ENCODE measurements at places on chromosomes 5 and 9.

DNA sequence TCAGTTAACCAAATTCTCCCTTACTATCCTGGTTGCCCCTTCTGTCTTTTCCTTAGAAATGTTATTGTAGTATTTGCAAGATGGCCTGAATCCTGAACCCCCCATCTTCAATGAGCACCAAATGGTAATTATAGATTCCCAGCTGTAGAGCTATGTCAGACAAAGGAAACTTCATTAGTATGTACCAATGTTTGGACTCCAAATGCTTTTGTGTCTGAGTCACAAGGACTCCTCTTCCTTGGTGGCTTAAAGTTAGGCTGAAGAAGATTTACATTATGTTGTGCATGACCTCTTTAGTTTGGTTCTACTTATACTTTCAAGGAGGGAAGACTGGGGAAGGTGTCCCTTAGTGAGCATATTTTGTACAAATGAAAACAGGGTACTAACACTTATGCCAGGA lies 105.9 kb upstream of the CDKN2B start:
- DNase-seq: no peak

GRCh38 chr5:59116231-59116865 lies 533.5 kb downstream of the RAB3C start:
- DNase-seq: no peak

GRCh38 chr5:113293068-113293974 lies 141.5 kb downstream of the TSSK1B start:
- DNase-seq: peak; percentile 24

GRCh38 chr9:95124582-95125367 lies 192.7 kb downstream of the FANCC start:
- no peak for DNase-seq

DNA sequence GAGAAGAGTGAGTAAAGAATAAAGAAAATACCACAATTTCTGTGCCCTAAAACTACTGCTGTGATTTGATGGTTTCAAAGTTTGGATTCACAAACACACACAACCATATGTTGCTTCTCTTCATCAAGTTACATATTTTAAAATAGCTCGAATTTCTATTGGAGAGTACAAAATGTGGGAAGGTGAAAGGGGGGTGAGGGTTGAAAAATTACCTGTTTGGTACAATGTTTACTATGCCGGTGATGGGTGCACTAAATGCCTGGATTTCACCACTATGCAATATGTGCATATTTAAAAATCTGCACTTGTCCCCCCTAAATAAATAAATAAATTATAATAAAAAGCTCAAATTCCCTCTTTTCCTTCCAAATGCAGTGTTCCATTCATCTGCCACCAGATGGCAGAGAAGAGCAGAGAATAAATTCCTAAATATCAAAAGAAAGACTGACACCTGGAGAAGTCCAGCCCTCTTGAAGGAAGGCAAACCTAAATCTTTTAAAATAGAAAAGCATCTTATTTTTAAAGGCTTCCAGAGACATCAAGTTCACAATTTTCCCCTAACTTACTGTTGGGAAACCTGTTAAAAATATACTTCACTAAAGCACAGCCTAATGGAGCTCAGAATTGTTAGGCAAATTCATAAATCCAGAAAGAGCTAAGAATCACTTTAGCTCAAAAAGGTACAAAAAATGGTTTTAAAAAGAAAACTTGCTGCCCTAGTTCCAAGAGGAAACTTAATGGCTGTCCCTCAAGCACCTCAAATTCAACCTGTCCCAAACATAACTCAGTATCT lies 24.8 kb upstream of the HNRNPA0 start:
- no peak for DNase-seq

GRCh38 chr5:178392931-178393394 lies 160.4 kb upstream of the PHYKPL start:
- no peak for DNase-seq

GRCh38 chr5:30100148-30100713 lies 1093.3 kb upstream of the CDH6 start:
- DNase-seq: no peak

DNA sequence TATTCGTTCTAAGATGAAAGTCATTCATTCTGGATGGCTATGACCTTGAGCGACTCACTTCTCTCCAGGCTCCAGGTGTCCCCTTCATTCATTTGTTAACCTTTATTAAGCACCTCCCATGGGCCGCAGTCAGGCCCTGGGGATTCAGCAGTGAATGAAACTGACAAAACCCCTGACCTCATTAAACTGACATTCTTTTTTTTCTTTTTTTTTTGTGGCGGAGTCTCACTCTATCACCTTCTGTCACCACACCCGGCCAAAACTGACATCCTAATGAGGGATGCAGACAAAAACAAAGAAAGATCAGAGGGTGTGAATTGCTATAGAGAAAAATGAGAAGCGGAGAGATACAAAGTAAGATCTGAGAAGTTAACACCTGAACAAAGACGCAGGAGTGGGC lies 16.5 kb upstream of the ODF2 start:
- DNase-seq: no peak

GRCh38 chr9:22643541-22643940 lies 196.9 kb downstream of the DMRTA1 start:
- no peak for DNase-seq

GRCh38 chr5:944992-945685 lies 52.5 kb downstream of the TRIP13 start:
- DNase-seq: no peak

DNA sequence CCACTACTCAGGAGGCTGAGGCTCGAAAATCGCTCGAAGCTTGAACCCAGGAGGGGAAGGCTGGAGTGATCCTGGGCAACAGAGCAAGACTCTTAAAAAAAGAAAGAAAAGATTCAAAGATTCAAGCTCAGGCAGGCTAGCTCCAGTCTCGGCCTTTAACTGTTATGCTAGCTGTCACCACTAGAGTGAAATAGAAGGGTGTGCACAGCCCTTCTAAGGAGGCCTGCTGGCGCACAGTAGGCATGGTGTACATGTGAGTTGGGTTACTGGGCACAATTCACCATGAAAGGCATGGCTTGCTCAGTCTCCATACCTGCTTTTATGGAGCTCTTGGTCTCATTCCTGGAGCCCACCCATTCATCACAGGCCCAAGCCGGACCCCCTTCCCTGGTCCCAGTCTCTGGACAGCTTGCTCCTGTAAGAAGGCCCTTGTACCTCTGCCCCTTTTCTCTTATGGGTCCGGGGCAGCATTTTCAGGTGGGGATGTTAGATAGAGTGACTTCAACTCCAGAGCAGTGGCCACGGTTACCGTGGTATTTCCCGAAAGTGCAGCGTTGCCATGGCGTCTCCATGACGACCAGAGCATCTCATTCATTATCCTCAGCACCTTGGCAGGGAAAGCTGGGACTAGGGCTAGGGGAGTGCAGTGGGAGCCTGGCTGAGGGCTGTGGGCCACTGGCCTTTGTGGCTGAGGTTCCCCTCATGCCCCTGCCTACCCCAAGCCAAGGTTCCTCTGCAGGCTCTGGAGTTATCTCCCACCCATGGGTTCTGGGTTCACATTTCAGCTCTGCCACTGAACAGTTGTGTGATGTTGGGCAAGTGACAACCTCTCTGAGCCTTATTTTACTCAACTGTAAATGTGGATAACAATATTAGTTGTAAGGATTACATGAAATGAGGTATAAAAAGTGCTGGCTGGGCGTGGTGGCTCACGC lies 5.7 kb downstream of the NDST1 start:
- DNase-seq: no peak

- DNase-seq: no peak
Measured at GRCh38 chr5:139451878-139452660, 10.5 kb downstream of the ECSCR start.

- no peak for DNase-seq
Measured at GRCh38 chr5:91407204-91407603, 24.1 kb upstream of the ARRDC3 start.

GRCh38 chr5:37721447-37721871 lies 118.4 kb downstream of the GDNF start:
- no peak for DNase-seq

GRCh38 chr5:80967500-80968181 lies 7.5 kb downstream of the RASGRF2 start:
- no peak for DNase-seq

DNA sequence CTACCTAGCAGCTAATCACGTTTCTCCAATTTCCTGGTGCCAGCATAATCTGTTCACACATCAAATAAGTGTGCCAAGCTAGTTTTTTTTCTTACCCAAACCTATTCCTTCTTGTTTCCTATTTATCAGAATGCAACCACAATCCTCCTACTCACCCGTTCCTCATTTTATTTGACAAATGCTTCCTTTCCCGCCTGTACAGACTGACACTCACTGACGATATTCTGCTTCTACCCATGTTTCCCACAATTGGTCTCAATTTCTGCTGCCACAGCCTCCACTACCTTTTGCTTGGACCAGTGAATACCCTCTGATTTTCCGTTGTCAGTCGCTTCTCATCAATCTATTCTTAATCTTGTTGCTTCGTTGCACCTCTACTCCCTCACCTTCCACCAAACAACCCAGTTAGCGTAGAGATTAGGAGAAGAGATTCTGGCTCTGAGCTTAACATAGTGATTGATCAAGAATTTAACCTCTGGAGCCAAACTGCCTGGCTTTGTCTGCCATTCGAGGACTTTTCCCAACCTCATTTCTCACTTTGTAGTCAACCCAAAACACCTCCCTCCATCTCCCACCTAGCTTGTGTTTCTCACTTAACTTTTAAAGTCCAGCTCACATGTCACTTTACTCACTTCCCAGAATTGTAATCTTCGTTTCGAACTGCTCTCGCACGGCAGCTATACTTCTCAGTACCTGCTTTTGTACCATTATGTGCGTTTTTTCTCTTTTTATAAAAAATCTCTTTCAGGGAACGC lies 729 bp upstream of the TMEM38B start:
- no peak for DNase-seq

GRCh38 chr5:135116160-135116561 lies 82.1 kb upstream of the PITX1 start:
- DNase-seq: no peak

GRCh38 chr5:166436872-166437271 lies 1854.6 kb upstream of the WWC1 start:
- DNase-seq: no peak

DNA sequence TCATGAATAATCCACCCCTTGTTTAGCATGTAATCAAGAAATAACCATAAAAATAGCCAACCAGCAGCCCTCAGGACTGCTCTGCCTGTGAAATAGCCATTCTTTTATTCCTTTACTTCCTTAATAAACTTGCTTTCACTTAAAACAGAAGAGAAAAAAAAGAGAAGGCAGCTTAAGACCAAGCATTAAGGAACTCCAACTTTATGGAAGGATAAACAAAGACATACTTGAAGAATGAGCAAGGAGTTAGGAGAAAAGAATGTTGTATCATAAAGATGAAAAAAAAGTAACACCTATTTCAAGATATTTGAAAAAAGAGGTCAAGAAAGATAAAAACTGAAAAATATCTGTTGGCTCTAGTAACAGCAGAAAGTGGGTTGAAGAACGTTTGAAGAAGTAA lies 107.6 kb downstream of the RNF180 start:
- DNase-seq: no peak

- DNase-seq: no peak
Measured at GRCh38 chr9:134886413-134886913, 5.9 kb downstream of the FCN2 start.

DNA sequence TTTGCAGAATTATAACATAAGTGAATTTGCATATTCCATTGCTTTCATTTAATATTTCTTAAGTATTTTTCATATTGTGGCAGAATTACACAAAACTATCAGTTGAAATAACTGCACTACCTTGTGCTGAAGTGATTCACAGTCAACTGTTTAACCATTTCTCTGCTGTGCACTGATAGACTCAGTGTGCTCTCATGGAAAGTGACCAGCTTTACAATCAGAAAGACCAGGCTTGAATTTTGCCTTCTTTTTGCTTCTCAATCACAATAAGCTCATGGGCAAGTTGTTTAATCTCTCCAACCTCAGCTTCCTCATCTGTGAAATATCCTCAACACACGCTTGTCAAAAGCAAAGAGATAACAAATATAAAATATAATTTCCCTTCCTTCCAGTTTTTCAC lies 18.3 kb downstream of the CDK5RAP2 start:
- DNase-seq: no peak

DNA sequence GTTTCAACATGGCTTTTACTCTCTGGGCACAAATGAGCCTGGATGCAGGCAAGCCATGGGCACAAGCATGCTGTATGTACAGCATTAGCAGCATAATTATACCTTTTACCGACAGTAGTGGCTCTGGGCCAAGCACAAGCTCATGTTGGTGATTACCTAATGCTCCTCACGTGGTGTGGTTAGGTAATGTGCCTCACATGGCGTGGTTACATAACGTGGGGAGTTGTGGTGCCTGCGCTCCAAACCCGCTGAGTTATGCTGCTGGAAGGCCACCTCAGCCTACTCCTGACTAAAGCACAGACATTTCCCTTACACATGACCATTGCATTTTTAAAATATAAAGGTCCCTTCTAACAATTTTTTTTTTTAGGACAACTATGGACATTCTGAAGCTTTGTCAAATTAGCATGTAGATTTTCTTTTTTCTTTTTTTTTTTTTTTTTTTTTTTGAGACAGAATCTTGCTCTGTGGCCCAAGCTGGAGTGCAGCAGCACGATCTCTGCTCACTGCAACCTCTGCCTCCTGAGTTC lies 794.0 kb downstream of the EFNA5 start:
- no peak for DNase-seq

GRCh38 chr5:80077051-80077714 lies 42.0 kb downstream of the THBS4 start:
- no peak for DNase-seq

DNA sequence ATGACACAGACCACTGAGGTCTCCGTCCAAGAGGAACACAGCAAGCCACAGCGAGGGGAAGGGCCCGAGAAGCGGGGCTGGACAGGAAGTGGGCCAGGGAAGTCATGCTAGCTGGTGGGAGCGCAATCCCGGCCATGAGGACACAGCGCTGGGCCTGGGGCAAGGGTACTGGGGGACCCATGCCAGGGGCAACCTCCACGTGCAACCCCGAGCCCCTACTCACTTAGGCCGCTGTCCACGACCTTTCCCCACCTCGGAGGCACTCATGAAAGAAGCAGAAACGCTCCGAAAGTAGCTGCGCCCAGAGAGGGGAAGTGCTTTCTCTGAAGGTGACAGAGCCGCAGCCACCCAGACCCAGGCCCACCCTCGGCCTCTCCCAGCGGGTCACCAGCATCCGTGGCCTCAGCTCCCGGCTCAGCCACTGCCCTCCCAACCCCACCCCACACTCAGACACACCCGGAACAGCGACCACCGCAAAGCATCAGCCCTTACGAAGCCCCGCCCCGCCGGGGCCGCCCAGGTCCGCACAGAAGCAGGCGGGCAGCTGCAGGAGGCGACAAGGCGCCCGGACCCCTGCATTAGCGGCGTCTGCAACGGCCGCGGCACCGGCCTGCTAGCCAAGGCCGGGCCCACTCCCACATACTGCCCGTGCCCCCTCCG lies 782 bp downstream of the BICD2 start:
- DNase-seq: peak; percentile 64

DNA sequence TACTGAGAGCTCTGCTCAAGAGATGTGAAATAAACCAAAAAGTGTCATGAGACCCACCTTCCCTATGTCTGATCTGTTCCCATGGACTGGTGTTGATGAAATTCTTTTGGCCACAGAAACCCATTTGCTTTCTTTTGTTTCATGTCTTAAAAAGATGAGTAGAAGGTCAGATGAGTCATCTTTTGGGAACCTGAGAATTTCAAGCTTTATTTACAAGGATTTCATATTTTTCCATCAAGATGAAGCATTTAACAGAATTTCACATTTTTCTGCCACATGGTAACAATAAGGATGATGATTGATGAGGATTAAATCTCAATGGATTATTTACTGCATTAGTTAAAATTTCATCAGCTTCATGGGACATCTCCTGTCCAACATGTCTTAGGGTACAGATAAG lies 337.8 kb downstream of the DEPDC1B start:
- DNase-seq: no peak
